NCI-H1930 (cell line): ENCODE measurements at places on chromosomes 1 and 21.
A peak's percentile ranks its signal among the peaks of the same experiment; 100 is the strongest.

GRCh38 chr1:235556807-235557206 is 52.6 kb upstream of the B3GALNT2 start:
- no peak for DNase-seq

- no peak for DNase-seq
Measured at GRCh38 chr1:73044241-73045036, 762.1 kb upstream of the NEGR1 start.

GRCh38 chr1:156090138-156090839 is 8.0 kb upstream of the MEX3A start:
- DNase-seq = no peak

- no peak for DNase-seq
Measured at GRCh38 chr1:63049135-63049534, 265.2 kb downstream of the ATG4C start.

- no peak for DNase-seq
Measured at GRCh38 chr1:197485790-197486189, 217.7 kb downstream of the CRB1 start.

GRCh38 chr1:191690931-191691330 is 467.3 kb upstream of the RGS18 start:
- no peak for DNase-seq

GRCh38 chr1:229117664-229118300 is 153.1 kb upstream of the RAB4A start:
- DNase-seq = no peak

DNA sequence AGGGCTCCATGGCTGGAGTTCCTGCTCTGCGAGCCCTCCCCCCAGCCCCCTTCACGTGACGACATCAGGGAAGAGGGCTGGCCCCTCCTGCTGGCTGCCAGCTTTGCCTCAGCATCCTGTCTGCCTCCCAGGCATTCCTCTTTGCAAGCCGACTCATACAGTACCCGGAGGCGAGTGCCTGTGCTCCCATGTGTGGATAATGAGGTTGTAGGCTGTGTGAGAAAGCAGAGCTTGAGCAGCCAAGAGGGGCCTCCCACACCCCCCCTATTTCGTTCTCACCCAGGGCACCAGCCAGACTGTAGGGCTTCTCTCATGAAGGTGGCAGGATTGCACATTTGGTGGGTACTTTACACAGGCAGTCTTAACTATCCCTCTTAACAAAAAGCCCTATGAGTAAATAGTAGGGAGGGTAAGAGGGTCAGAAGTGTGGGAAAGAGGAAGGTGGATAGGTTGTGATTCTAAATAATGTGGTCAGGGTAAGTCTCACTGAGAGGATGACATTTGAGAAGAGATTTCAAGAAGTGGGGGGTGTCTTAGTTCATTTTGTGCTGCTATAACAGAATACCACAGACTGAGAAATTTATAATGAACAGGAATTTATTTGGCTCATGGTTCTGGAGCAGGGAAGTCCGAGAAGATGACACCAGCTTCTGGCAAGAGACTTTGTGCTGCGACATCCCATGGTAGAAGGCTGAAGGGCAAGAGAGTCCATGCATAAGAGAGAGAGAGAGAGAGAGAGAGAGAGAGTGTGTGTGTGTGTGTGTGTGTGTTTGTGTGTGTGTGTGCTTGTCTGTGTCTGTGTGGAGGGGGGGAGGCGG is 113.5 kb downstream of the OMA1 start:
- no peak for DNase-seq

DNA sequence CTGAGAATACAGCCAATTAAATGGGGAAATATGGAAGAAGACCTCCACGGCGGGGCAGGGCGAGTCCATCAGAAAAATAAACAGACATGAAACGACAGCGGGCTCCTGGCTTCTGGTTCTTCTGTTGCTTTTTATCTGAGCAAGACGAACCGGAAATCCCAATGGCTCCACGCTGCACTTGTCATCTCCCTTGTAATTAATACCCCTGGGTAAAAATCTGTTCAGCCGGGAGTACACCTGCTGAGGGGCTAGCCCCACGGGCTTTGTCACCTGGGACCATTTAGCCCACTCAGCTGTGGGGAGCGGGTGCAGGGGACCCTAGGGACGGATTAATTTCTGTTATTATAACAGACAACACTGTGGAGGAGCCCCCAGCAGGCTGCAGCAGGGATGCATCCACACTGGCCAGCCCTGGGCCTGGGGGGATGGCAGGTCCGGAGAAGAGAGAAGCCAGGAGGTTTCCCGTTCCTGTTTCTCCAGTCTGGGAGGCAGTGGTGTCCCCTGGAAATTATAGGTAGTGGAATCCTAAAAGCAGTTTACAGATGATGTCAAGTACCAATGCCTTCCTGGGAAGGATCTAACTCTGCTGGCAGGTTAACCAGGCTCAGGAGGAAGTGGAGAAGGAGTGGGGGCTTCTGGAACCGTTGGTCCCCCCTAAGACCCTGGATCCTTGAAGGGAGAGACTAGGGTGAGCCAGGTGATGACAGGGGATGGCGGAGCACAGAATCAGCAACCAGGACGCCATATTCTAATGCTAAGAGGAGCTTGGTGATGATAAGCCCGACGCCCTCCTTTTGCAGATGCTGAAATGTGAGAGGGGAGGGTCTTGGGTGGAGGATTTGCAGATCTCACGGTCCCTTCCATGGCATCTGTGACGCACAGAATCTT is 566.1 kb downstream of the PTPRU start:
- no peak for DNase-seq

DNA sequence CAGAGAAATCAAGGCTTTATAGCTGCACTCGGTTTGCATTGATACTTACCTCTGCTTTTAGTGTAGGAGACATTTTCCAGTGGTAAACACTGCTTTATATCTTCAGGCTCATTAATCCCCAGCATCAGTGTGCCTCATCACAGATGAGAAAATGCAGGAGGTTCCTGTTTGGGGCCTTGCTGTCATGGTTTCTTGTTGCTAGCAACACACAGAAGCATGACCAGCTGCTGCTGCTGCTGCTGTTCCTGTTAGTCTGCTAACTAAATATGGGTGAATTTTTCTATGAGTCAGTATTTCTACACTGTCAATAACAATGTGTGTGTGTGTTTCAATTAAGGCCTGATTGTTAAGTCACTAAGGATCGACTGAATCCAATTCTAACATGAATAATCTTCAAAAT is 85.8 kb upstream of the RGS1 start:
- DNase-seq = peak; percentile 30

DNA sequence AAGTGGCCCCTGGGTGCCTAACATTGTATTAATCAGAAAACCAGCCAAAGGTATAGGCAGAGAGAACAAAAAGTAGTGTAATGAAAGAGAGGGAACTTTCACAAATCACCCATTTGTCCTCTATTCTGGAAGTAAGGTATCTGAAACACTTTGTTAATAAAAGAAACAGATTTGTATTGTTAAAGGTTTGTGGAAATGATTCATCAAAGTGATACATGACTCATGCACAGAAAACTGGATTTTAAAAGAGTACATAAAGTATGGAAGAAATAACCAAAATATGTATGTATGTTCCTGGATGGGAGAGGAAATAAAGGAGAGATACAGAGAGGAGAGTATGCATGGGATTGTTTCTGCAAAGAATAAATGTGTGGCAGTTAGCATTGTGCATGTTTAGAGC is 126.8 kb downstream of the RGS21 start:
- no peak for DNase-seq

DNA sequence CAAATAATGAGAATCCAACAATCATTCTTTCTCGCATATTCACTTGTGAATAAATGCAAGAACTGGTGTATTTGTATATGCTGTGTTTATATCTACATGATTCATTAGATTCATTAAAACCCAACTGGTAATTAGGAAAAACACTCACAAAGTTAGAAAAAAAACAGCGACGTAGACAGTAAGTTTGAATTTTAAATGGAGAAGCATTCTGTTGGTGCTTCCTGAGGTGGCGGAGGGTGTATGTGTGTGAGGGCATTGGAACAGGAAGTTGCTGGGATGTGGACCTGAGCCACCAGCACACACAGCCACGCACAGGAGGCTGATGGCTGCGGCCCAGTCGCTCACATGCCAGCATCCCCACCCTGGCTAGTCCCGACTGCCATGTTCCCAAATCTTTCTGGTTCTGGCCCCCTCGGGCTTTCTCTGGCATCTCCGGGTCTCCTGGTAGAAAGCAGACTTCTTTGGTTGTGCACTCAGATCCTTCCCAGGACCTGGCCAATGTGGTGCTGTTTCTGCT is 121.6 kb upstream of the IRF2BP2 start:
- DNase-seq = no peak

- no peak for DNase-seq
Measured at GRCh38 chr1:53462769-53463501, 3.7 kb downstream of the DMRTB1 start.

GRCh38 chr1:99131546-99131945 is 126.9 kb upstream of the PLPPR5 start:
- DNase-seq = no peak

DNA sequence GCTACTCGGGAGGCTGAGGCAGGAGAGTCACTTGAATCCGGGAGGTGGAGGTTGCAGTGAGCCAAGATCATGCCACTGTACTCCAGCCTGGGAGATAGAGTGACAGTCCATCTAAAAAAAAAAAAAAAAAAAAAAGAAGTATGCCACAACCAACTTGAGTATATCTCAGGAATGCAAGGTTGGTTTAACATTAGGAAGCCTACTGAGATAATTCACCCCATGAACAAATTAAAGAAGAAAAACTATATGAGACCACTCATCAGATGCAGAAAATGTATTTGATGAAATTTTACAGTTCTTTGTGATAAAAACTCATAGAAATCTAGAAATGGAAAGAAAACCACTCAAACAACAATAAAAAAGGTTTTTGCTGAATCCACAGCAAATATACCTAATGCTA is 373.8 kb downstream of the LMO4 start:
- no peak for DNase-seq

DNA sequence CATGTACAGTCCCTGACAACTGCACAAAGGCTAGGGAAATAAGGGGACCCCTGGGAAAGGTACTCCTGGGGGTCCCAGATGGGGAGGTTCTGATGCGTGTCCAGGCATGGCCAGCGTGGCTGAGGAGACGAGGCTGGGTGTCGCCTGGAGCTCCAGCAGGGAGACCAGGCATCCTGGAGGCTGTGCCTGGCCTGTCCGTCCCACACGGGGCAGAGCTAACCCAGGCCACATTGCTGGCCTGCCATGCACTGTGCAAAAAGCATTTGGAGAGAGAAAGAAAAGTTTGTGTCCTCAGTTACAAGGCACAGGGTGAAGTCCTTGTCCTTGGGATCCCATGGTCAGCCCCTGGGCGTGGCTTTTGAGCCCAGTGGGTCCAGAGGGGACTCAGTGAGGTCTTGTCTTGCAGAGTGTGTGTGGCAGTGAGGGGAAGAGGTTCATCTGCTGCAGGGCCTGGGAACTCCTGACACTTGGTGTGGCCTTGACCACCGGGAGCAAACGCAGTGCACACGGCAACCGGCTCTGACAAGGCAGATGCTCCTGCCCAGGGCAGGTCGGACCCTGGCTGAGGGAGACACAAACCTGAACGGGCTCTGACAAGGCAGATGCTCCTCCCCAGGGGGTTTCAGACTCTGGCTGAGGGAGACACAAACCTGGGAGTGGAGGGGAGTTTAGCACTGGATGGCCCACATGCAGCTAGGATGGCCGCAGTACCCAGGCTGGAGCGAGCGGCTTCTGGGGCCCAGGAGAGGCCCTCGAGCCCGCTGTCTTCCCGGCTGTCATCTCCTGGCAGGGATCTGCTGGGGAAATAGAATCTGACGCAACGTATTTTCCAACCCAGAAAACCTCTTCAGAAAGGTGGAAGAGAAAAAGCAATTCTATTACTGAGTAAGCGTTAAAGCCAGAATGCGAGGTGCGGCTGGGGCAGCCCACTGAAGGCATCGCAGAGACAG is 37.3 kb upstream of the COL18A1 start:
- DNase-seq = no peak

- no peak for DNase-seq
Measured at GRCh38 chr1:11788549-11789053, 17.2 kb downstream of the MTHFR start.

DNA sequence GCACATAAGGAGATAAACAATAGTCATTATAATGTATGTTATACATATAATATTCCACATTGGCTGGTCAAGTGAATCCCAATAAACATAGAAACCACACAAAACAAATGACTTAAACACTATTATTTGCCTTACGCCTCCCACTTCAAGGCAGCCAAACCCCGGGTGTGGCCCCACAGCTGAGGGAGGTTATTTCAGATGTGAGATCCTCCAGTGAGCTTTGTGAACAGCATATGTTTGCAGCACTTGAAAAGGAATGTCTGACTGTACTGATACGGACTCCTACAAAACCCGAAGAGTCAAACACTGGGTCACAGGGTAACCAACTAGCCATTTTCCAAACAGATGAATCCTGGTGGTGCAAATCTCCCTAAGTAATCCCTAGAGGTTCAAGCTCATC is 27.1 kb upstream of the DISP1 start:
- no peak for DNase-seq

DNA sequence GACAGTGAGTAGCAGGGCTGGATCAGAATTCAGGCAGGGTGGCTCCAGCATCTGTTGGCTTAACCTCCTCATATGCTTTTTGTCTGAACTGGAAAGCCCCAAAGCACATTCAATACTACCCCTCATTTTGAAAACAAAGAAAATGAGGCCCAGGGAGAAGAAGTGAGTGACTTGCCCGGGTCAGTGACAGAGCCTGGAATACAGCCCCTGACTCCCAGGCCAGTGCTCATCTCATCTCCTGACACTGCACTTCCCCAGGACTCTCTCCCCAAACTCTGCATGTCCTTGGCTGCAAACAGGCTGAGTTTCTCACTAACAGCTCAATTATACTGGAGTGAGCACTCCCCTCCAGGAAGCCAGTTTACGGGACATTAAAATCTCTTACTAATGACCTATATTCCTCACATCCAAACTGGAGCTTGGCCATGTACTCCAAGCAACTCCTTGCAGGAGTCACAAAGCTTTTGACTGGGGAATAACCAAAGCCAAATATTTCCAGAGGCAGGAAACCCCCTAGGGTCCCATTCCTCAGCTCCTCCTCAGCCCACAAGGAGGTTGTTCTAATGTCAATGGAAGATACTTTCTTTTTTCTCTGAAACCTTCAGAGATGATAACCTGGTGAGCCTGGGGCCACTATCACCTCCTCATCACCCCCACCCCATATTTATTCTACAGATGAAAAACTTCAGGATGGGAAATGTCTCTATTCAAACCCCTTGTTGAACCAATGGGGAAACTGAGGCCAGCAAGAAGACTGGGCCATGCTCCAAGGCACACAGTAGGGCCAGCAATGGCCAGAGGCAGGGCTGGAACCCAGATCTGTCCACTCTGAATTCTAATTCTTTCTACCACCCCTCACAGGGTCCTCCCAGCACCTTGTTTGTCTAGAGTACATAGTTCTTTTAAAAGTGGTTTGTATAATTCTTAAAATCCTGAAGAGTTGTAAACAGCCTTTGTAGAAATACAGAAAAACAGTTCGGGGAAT is 127.0 kb downstream of the PLPP3 start:
- DNase-seq = no peak

- no peak for DNase-seq
Measured at GRCh38 chr1:185376840-185377635, 60.0 kb upstream of the IVNS1ABP start.

DNA sequence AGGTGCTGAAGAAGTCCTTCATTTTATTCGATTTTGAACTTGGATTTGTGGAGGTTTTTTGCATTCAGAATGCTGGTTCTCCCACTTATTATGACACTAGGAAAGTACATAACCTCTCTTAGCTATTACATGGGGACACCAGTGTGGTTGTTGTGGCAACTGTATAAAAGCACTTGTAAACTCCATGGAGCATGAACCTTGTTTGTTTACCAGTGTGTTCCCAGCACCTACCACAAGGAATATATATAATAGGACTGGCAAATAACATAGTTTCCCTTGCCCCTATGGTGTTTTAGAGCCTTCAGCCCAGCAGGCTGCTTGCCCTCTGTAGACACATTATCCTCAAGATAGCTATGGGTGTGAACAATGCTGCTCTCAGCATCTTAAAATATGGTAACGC is 43.1 kb downstream of the RASSF5 start:
- DNase-seq = no peak
